ENCODE measurements at places on chromosomes 7 and 10. TPM values are rescaled to one million over a fixed set of nuclear protein-coding genes. Genes with fewer than 3 reads are reported as not detected.

Gene SGMS1
- 19.9 TPM for total RNA-seq

Gene GRM3
- total RNA-seq: not detected

Gene FKBP9
- total RNA-seq: not detected

Gene WASHC2C
- 46.8 TPM for total RNA-seq

Gene ADAM12
- total RNA-seq: 0.83 TPM

Gene POMZP3
- total RNA-seq: 29.4 TPM

DNA sequence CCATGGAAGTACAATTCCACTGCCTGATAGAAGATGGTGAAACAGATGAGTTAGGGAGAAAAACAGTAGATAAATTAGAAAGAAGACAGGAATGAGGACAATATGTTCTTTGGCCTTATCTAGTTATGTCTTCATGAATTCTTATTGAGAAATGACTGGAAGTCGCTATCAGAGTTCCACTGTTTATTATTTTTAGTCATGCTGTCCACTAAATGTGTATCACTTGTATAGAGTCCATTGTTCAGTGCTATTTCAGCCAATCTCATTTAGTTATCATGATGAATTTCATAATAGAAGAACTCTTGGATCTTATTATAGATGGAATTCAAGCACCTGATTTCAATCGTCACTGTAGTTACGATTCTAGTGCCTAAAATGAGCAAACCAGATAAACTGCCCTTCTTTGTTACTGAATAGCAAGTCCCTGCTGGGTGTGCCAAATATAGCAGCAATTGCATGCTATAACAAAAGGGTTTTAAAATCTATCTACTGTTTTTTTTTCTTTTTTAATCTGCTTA is 177.7 kb upstream of the COL1A2 start:
- DNase-seq: no peak

DNA sequence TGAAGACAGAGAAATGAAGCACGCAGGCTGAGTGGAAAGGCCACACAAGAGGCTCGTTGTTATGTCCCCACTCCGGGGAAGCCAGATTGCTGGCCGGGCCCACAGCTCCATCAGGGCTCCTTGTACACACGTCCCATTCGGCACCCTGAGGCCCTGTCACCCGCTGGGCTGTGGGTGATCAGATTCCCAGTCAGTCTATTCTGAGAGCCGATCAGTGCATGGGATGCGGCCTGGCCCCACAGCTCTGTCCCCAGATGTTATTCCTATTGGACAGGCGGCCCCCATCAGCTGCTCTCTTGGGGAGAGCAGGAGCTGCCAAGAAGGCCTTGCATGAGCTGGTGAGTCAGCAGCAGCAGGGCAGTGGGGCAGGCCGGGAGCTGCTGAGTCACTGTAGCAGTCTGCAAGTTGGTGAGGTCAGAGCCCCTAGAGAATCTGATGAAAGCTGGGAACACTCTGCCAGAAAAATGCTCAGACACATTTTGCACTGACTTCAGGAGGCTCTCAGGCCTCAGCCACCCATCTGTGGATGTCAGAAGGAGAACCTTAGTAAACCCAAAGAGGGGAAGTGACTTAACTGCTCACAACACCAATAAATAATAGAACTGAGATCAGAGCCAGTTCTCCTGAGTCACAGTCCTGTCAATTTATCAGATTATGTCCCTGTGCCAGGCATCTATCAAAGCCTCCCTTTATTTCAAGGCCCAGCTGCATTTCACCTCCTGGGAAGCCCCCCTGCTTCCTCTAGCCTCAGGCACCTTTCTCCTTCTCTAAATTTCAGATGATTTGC is 9.4 kb upstream of the PSAP start:
- no peak for DNase-seq

- DNase-seq: no peak
These were observed 55.2 kb downstream of the ELMO1 start for GRCh38 chr7:37393476-37393875.

DNA sequence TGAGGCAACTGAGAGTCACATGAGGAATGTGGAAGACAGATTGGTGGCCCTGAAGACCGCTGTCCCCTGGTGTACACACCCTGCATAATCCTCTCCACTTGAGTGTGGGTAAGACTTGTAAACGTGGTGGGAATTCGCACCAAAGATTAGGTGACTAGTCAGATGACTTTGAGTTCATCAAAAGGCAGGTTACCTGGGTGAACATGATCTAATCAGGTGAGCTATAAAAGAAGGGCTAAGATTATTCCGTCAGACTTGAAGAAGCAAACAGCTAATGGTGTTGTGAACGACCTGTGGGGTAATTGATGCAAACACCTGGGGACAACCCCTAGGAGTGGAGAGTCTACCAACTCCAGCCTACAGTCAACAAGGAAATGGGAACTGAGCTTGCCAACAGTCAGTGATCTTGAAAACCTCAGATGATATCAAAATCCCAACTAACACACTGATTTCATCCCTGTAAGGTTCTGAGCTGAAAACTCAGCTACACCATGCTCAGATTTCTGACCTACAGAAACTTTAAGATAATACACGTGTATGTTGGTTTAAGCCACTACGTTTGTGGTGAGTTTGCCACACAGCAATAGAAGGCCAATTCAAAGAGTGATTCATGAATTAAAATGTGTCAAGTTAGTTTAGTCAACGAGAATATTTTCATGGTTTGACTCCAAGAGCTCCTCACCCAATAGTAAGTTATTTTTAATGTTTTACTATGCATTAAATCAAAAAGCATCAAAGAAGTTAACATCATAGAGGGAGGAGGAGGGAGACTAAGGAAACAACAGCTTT is 16.7 kb downstream of the PRTFDC1 start:
- no peak for DNase-seq

DNA sequence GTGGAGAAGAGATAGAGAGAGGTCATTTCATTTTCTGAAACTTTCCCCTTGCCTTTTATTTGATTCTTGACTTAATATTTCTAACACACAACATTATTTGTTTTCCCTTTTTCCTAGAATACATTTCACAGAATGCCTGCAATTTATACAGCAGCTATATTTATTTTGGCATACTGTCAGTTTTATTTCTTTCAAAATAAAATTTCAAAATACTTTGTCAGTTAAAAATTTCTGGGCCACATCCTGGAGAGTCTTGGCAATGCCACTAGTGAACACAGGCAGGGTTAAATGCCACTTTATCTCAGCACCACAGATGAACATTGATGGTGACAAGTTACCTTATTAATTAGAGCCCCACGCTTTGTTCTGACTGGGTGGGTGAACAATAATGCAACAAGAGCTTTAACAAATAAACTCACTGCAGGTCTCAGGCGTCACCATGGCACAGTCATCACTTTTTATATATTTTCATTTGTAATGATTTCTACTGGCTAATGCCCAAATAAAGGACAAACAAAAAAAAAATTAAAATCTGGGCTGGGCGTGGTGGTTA is 494.0 kb downstream of the KIF20B start:
- DNase-seq: no peak

DNA sequence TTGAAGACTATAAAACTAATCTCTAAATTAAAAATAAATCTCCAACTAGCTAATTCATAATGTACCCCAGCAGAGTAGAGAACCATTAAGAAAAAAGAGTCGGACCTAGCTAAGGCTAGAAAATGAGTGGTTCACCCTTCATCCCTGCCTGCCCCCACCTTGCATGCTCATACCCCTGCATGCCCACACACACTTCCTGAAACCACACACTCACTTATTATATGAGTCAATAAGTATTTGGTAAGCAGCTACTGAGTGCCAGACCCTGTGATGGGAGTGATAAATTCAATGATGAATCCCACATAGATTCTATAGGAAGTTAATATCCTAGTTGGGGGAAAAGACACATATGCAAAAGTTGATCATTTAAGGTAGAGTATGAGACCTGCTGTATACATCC is 152.9 kb upstream of the INHBA start:
- no peak for DNase-seq

- DNase-seq: no peak
These were observed 104.7 kb downstream of the SEPTIN7 start for GRCh38 chr7:35905555-35905954.

DNA sequence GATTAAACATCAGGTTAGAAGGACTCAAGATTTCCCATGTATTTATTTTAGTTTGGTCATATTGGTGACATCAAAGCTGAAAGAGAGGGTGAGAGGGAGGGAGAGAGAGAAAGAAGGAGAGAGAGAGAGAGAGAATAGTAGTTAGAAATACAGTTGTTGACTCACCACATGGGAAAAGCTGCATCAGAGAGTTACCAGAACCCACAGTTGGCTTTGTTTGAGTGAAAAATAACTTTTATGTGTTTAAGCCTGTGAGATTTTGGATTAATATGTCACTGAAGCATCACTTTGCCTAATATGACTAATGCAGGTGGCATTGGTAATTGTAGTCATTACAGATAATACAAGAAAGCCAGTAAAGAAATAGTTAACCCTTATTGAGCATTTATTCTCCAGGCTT is 303.9 kb downstream of the REEP3 start:
- DNase-seq: no peak

DNA sequence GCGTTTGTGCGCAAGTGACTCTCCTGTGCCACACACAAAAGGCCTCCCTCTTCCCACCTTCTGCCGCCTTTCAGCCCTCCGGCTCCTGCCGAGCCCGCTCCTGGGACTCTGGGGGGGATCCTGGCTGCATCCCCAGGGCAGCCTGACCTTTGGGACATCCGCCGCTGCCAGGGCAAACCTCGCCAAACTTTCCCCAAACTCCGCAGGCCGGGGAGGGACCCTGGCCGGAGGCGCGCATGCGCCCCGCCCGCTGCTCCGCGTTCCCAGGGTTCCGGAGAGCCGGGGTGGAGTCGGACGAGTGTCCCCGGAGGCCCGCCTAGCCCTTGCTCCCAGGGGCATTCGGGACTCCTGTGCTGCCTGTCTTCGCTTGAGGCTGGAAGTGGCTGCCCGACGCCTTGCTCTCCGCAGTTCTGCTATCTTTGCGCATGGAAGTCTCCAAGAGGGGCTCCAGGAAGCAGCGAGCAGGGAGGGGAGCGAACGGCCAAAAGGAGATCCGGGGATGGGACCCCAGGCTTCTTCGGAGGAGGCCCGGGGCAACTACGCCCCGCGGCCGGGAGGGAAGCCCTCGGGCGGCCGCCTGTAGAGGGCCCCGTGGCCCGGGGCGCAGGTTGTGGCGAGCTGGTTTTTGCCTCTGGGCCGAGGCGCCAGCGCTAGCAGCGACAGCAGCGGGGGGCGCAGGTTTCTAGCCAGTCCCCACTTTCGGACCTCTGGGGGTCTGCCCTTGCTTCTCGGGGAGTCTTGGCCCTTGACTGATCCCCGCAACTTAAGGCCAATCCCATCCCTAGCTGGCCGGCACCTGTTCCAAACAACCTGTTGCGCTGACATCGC is 7.0 kb downstream of the PTF1A start:
- DNase-seq: no peak

GRCh38 chr10:131755200-131755599 is 145.6 kb upstream of the PPP2R2D start:
- DNase-seq: no peak

DNA sequence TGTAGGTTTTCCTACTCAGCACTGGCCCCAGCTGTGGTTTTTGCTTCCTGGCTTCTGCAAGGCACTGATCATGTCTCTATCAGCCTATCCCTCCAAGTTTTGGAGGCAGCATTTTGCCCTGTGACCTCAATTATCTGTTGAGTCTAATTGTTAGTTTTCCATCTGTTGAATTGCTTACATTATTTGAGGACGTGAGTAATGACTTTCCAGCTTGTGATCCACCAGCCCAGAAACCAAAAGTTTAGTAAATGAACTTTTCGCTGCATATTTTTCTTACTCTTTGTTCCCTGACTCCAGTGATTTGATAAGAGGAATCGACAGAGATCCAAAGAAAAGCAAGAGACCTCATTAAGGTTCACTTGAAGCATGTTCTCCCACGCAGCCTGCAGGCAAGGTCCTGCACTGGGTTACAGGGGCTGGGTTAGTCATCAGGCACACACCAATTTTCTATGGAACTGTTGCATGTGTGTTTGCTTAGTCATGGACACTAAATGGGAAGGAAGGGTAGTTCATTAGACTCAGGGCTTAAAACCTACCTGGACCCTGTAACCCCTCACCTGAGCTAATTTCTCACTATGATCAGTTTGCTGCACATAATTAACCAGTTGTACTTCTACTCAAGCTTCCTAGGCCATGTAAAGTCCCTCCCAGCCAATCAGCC is 57.2 kb downstream of the AKR1E2 start:
- no peak for DNase-seq

GRCh38 chr7:135285547-135286233 is 52.1 kb downstream of the STRA8 start:
- DNase-seq: no peak

DNA sequence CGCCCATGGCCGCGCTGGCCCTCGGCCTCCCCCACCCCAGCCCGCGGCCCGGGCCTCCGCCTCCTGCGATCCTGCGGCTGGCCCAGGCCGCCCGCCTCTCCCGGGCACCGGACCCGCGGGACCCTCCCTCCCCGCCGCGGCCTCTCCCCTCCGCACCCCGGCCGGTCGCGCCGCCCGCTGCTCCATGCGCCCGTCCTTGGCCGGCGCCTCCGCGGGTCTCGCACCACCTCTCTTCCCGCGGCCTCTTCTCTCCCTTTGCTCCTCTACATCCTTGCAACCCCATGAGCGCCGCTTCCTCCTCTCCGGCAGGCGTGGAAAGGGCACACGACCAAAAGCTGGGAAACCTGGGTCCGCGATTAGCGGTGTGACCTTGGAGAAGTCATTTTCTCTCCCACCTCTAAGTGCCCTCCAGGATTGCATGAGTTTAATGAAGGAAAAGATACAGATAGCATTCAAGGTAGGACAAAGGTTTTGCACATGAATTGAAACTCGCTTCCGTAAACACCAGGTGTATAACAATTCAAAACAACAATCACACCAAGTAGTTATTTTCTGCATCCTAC is 448 bp upstream of the SRPK2 start:
- DNase-seq: peak; percentile 54

DNA sequence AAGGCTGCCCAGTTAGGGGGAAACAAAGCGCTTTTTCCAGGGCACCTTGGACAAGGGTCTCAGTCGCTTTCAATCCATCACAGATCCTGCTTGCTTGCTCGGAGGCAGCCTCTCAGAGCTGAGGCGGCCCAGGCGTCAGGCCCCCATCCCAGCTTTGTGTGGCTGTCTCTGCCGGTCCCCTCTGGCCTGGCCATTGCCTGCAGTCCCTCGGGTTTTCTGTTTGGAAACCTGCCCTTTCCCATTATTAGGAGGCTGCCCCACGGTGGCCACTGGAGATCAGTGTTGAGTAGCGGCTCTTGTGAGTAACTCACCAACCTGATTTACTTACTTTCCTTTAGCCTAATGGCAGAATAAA is 216.1 kb downstream of the GLRX3 start:
- DNase-seq: no peak
